ENCODE measurements at places on chromosomes 6 and 20. TPM values are rescaled to one million over a fixed set of nuclear protein-coding genes. Genes with fewer than 3 reads are reported as not detected.

DNA sequence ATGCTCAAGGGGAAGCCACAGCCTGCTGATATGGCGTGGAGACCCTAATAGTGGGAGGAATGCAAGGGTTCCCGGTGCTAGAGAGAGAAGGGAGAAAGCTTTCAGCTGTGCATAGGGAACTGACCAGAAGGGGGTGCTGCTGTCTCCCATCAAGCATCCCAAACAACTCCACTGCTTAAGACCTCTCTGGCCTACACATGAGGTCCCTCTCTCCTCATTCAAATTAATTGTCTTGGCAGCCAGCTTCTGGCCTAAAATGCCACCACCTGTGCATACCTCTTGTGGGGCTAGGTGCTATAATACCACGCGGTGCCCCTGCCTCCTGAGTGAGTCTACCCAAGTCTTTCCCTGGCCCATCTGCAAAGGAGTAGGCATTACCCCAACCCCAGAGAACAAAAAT is 14.5 kb downstream of the ADISSP start:
- peaks cover 50% of the 10 kb centered on the region for H3K4me1 ChIP-seq
- no peak overlapping the region for H3K27ac ChIP-seq
- DNase-seq = peak; percentile 90
- H3K4me3 ChIP-seq = no peak overlapping the region
- H3K36me3 ChIP-seq = peaks cover 17% of the 10 kb centered on the region

- H3K36me3 ChIP-seq = no peaks in the 10 kb centered on the region
- no peak overlapping the region for H3K27ac ChIP-seq
- H3K27me3 ChIP-seq = no peaks in the 10 kb centered on the region
Observed at GRCh38 chr6:127180426-127180825, 62.0 kb downstream of the RSPO3 start.

GRCh38 chr6:158040804-158041347 is 59.2 kb downstream of the SYNJ2 start:
- DNase-seq = no peak
- H3K4me1 ChIP-seq = peaks cover 46% of the 10 kb centered on the region

GRCh38 chr6:43943781-43944250 is 173.8 kb downstream of the VEGFA start:
- no peak for DNase-seq
- H3K27me3 ChIP-seq = no peaks in the 10 kb centered on the region
- no peaks in the 10 kb centered on the region for H3K4me1 ChIP-seq
- H3K27ac ChIP-seq = no peak overlapping the region
- no peaks in the 10 kb centered on the region for H3K36me3 ChIP-seq

DNA sequence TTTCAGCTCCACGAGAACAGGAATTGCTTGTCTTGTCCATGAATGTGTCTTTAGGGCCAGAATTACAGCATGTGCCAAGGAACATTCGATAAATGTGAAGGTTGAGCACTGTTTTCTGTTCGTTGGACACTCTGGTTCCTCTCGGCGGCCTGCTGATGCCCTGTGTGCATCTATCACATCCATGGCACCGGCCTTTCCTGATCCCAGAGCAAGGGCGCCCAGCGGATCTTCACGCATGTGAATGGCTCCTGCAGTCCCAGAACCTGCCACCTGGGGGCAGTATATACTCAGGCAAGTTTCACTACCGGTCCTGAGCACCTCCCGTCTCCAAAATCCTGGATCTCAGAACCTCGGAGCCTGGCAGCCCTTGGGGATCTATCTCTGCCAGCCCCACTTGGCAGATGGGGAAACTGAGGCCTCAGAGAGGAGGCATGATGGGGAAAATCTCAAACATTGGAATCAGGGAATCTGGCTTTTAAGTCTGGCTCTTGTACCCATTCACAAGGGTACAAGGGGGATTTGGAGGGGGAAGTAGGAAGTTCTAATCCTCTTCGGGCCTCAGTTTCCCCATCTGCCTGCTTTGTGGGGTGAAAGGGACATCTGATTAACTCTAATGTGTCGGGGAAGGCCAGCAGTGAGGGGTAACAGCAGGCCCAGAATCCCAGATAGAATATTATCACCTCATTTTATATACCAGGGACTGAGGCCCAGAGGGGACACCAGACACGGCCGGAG is 4.3 kb upstream of the CEBPB start:
- no peaks in the 10 kb centered on the region for H3K27me3 ChIP-seq
- no peak overlapping the region for H3K27ac ChIP-seq
- peaks cover 25% of the 10 kb centered on the region for H3K4me1 ChIP-seq
- H3K4me3 ChIP-seq = no peak overlapping the region

- no peak overlapping the region for H3K27ac ChIP-seq
- H3K4me3 ChIP-seq = no peak overlapping the region
- H3K36me3 ChIP-seq = no peaks in the 10 kb centered on the region
Observed at GRCh38 chr6:18022398-18023231, 35.2 kb upstream of the KIF13A start.

DNA sequence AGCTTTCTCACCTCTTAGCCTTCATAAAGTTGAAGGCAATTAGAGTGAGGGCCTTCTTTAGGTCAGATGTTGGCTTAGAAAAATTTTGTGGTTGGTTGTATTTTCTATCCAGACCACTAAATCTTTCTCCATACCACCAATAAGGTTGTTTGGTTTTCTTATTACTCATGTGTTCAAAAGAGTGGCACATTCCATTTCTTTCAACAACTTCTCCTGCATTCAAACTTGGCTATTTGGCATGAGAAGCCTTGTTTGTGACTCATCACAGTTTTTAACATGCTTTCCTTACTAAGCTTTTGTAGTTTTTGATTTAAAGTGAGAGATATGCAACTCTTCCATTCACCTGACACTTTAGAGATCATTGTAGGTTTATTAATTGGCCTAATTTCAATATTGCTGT is 949.6 kb downstream of the TBC1D32 start:
- no peak overlapping the region for H3K4me3 ChIP-seq
- DNase-seq = no peak
- no peaks in the 10 kb centered on the region for H3K4me1 ChIP-seq
- H3K27me3 ChIP-seq = no peaks in the 10 kb centered on the region
- no peak overlapping the region for H3K27ac ChIP-seq
- H3K36me3 ChIP-seq = no peaks in the 10 kb centered on the region

DNA sequence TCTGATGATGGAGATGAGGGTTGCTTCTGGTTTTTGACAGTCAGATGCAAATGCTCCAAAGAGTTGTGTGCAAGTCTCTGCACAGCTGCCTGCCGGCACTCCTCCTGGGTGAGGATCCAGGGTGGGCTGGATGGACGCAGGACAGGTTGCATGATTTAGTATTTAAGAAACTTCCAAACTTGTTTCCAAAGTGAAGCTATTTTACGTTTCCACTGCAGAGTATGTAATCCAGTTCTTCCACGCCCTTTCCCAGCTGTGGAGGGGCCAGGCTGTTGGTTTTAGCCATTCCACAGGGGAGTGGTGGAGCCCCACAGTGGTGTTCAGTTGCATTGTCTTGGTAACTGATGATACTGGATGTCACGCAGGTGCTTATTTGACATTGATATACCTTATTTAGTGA is 157.3 kb downstream of the THBS2 start:
- DNase-seq = no peak
- no peaks in the 10 kb centered on the region for H3K36me3 ChIP-seq
- no peak overlapping the region for H3K27ac ChIP-seq
- H3K4me3 ChIP-seq = no peak overlapping the region

DNA sequence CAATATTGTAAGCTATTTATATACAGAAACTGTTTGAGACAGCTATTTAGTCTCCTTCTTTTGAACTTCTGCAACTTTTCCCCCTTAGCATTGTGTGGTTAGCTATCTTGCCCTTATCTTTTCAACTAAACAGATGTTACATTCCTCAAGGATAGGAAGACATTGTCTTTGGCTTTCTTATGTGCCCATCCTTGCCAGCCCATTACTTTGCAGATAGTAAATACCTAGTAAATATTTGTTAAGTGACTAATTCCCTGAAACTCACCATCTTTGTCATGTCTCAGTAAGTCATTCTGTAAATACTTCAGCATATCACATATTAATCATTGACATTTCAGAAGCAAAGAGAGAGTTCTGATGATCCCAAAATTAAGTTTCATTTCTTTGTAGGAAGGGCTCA is 69.1 kb upstream of the FLRT3 start:
- peaks cover 5% of the 10 kb centered on the region for H3K4me1 ChIP-seq
- no peak overlapping the region for H3K4me3 ChIP-seq

DNA sequence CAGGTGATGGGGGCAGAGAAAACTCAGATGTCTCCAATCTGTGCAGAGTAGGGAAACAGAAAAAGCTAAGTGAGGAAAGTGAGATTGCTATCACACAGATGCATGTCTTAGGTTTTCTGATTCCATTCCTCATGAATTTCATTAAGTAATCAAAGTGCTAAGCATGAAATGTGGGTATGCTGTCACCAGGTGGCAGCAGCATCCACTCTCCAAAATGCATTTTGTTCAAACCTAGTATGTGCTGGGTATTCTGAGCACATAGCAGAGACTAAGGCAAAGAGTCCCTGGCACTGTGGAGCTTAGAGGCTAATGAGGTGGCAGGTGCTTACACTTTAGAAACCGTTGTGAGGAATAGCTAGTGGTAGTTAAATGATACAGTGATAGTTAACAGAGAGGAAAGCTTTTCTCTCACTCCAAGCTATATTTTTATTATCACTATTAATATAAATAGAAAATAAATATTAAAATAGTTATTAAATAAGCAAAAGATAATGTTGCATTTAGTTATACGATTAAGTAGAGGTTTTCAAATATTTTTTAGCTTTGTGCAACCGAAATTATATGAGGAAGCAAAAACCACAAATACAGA is 179.5 kb downstream of the CDH26 start:
- no peak overlapping the region for H3K4me3 ChIP-seq
- peak overlapping the region; percentile 38 for H3K27ac ChIP-seq

GRCh38 chr6:11460001-11460668 is 77.4 kb upstream of the TMEM170B start:
- H3K27me3 ChIP-seq = no peaks in the 10 kb centered on the region
- H3K36me3 ChIP-seq = no peaks in the 10 kb centered on the region
- H3K4me3 ChIP-seq = no peak overlapping the region

GRCh38 chr6:108465098-108465495 is 95.6 kb upstream of the FOXO3 start:
- no peaks in the 10 kb centered on the region for H3K27me3 ChIP-seq
- no peak overlapping the region for H3K4me3 ChIP-seq
- H3K4me1 ChIP-seq = peaks cover 26% of the 10 kb centered on the region
- no peaks in the 10 kb centered on the region for H3K36me3 ChIP-seq
- H3K27ac ChIP-seq = no peak overlapping the region

- no peak for DNase-seq
- no peak overlapping the region for H3K27ac ChIP-seq
- H3K4me1 ChIP-seq = no peaks in the 10 kb centered on the region
- H3K36me3 ChIP-seq = no peaks in the 10 kb centered on the region
Observed at GRCh38 chr6:82924799-82925535, 140.7 kb downstream of the UBE3D start.

GRCh38 chr6:2634139-2634964 is 116.4 kb downstream of the MYLK4 start:
- H3K27me3 ChIP-seq = no peaks in the 10 kb centered on the region
- H3K4me1 ChIP-seq = peaks cover 18% of the 10 kb centered on the region
- DNase-seq = peak; percentile 94
- no peaks in the 10 kb centered on the region for H3K36me3 ChIP-seq
- H3K27ac ChIP-seq = peak overlapping the region; percentile 78
- peak overlapping the region; percentile 58 for H3K4me3 ChIP-seq

GRCh38 chr20:62010551-62011402 is 54.9 kb downstream of the TAF4 start:
- H3K4me3 ChIP-seq = no peak overlapping the region
- H3K4me1 ChIP-seq = peaks cover 12% of the 10 kb centered on the region
- H3K36me3 ChIP-seq = peaks cover 79% of the 10 kb centered on the region
- no peaks in the 10 kb centered on the region for H3K27me3 ChIP-seq
- peak; percentile 83 for DNase-seq

GRCh38 chr20:454951-455350 is 7.4 kb downstream of the TBC1D20 start:
- no peak for DNase-seq
- H3K4me3 ChIP-seq = no peak overlapping the region
- no peaks in the 10 kb centered on the region for H3K36me3 ChIP-seq
- H3K4me1 ChIP-seq = peaks cover 53% of the 10 kb centered on the region
- no peaks in the 10 kb centered on the region for H3K27me3 ChIP-seq
- H3K27ac ChIP-seq = no peak overlapping the region

DNA sequence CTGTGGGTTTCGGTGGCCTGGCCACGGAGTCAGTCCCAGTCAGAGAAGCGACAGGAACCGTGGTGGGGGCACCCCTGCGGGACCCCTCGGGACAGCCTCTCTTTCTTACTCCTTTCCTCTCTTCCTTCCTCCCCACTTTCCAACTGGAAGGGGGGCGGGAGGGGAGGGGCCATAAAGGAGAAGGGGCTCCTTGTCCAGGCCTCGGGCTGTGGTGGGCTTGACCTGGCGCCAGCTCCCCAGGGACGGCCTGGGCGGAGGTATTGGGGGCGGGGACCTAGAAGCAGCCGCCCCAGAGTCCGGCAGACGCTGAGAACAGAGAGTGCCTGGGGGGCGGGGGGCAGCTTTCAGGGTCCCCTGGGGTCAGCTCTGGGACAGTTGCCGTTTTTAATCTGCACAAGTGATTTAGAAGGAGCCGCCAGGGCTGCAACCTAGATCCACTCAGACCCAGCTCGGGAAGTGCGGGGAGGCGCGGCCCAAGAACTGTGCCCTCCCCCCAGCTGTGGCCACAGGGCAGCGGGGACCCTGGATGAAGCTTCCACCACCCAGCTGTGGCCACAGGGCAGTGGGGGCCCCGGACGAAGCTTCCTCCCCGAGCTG is 6.4 kb upstream of the ABHD16B start:
- H3K4me1 ChIP-seq = peaks cover 30% of the 10 kb centered on the region
- no peaks in the 10 kb centered on the region for H3K27me3 ChIP-seq
- peak; percentile 66 for DNase-seq
- H3K27ac ChIP-seq = peak overlapping the region; percentile 28
- peak overlapping the region; percentile 19 for H3K4me3 ChIP-seq

DNA sequence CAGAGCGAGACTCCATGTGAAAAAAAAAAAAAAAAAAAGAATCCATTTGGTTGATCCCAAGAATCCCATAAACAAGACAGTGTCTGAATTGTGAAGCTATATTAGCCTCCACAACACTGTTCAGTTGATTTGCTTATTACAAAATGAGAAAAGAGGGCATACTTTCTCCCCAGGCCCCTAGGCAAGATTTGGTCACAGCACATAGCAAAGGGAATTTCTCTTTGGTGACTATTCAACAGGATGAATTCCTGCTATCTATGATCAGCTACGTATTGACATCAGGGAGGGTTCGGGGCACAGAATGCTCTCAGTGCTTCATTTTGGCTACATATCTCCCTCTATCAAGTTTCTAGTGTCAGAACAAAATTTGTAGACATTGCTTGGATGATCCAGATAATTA is 20.2 kb upstream of the SLC22A3 start:
- no peaks in the 10 kb centered on the region for H3K36me3 ChIP-seq
- no peak for DNase-seq
- H3K4me1 ChIP-seq = no peaks in the 10 kb centered on the region
- no peak overlapping the region for H3K4me3 ChIP-seq
- H3K27me3 ChIP-seq = no peaks in the 10 kb centered on the region

GRCh38 chr6:32244270-32244669 is 20.4 kb upstream of the NOTCH4 start:
- H3K4me1 ChIP-seq = peaks cover 10% of the 10 kb centered on the region
- H3K27ac ChIP-seq = peak overlapping the region; percentile 68
- H3K27me3 ChIP-seq = no peaks in the 10 kb centered on the region
- H3K36me3 ChIP-seq = no peaks in the 10 kb centered on the region
- no peak overlapping the region for H3K4me3 ChIP-seq

- peaks cover 5% of the 10 kb centered on the region for H3K4me1 ChIP-seq
- H3K27ac ChIP-seq = no peak overlapping the region
- peaks cover 7% of the 10 kb centered on the region for H3K36me3 ChIP-seq
- no peak overlapping the region for H3K4me3 ChIP-seq
Observed at GRCh38 chr6:38688579-38689087, 14.3 kb downstream of the GLO1 start.

The OPN5 gene
- not detected for total RNA-seq

The PPIL6 gene
- total RNA-seq = 1.4 TPM

The PKHD1 gene
- total RNA-seq = not detected

The C20orf96 gene
- 23.9 TPM for total RNA-seq

The FAM209B gene
- total RNA-seq = not detected

The VGLL2 gene
- total RNA-seq = not detected

The FAM83C gene
- not detected for total RNA-seq

The RGS17 gene
- total RNA-seq = 2.3 TPM

Measured in stomach (tissue), 19 donors.